ENCODE measurements at places on chromosomes 13 and 19. TPM values are rescaled to one million over a fixed set of nuclear protein-coding genes. Genes with fewer than 3 reads are reported as not detected.

GRCh38 chr13:111392486-111392885, 72.0 kb downstream of the TEX29 start:
- ATAC-seq = no peak

DNA sequence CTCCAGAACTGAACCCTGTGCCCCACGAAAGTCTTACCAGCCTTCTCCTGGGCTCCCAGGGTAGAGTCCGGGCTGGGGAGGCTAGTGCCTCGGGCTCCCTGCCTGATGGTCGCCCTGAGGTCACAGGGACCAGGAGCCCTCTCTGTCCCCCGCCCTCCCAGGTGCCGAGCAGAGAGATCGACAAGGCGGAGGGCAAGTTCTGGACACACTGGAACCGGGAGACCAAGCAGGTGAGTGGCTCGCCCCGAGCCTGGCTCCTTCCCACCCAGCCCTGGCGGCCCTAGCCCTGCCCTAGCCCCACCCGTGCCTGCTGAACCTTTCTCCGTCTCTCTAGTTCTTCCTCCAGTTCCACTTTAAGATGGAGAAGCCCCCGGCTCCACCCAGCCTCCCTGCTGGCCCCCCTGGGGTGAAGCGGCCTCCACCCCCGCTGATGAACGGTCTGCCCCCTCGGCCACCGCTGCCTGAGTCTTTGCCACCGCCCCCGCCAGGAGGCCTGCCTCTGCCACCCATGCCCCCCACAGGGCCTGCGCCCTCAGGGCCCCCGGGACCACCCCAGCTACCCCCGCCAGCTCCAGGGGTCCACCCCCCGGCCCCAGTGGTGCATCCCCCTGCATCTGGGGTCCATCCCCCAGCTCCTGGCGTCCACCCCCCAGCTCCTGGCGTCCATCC, 1.6 kb upstream of the AMH start:
- no peak for ATAC-seq

Gene FCER2
- not detected for total RNA-seq

Gene MUC16
- 2.7 TPM for total RNA-seq

DNA sequence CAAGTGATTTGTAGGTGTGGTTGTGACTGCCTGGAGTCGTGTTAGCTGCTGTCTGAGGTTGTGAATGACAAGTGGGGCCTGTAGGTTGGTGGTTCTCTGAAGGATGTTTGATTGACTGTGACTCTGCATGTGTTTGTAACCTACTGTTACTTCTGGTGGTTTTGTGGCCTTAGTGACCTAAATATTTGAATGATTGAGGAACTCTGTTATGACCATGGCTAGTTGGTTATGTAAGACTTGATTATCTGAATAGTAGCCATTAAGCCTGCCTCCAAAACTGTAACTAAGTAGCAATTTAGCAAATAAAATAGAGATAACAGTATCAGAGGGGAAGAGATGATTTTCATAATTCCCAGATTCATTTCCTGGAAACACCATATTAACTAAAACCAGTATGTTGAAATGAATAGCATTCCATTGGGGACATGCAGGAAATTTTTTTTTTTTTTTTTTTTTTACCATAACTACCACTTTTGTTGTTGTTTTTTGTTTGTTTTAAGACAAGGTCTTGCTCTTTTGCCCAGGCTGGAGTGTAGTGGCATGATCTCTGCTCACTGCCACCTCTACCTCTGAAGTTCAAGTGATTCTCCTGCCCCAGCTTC, 865 bp downstream of the ZNF382 start:
- no peak for ATAC-seq

Gene PTGER1
- 0.23 TPM for total RNA-seq

Gene CBY2
- total RNA-seq = not detected

- no peak for ATAC-seq
Measured at GRCh38 chr13:109870696-109871370, 84.5 kb upstream of the IRS2 start.

Gene SERPINE3
- 0.78 TPM for total RNA-seq

Gene KLK4
- total RNA-seq = not detected

DNA sequence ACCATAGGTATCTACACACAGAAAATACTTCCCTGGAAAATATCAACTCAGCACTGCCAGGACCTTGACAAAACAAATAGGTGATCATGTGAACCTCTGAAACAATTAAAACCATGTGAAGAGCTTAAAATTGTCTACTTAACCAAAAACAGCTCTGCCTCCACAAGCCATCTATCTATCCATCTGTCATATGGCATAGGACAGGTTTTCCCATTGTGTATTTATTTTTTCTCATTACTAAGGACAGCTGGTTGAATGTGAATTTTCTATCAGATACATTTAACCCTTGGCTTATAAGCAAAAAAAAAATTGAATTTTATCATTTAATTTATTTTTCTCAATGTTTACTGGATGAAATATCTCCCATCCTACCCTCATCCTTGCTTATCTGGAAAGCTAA, 279.5 kb downstream of the PCDH9 start:
- ATAC-seq = no peak

Gene C13orf46
- total RNA-seq = 0.31 TPM

DNA sequence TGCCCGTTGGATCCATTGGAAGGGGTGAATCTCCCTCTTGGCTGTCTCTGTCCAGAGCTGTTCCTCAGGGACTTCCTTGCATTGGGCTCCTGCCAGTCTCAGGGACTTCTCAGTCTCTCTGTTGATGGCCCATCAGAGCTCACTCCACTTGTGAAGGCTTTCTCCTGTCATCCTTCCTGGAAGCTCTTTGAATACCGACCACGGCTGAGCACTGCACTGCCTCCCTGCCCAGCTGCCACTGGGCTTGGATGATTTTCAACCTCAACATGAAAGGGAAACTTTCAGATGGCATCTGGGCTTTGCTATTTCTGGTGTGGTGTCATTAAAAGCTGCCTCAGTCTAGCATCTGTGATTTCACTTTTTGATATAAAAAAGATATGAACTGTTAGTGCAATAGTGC, 66.1 kb upstream of the ANKRD10 start:
- no peak for ATAC-seq

- ATAC-seq = no peak
Measured at GRCh38 chr13:48066310-48066989, 28.5 kb downstream of the MED4 start.

DNA sequence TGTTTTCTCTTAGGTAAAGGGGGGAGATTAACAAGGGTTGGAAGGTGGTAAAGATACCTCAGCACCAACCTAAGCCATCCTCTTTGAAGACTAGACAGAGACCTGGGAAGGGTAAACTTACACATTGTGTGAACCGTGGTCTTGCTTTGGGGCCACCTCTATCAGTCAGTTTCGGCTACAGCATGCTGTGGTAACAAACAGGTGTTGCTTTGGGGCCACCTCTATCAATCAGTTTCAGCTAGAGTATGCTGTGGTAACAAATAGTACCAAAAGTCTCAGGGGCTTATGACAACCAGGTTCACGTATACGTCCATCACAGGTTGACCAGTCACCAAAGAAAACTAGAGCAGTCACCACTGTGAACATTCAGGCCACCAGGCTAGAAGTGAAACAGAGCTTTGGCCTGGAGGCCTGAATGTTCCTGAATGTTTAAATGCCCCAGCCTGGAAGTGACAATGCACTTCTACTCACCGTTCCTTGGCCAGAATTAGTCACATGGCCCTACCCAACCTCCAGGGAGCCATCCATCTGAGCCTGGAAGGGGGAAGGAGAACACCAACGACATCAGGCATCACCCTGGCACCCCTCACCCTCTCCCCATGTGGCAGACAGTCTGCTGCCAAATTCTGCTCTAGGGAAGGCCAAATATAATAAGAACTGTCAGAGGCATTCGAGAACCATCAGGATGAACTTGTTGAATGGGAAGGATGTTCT, 3.8 kb downstream of the FXYD7 start:
- no peak for ATAC-seq

DNA sequence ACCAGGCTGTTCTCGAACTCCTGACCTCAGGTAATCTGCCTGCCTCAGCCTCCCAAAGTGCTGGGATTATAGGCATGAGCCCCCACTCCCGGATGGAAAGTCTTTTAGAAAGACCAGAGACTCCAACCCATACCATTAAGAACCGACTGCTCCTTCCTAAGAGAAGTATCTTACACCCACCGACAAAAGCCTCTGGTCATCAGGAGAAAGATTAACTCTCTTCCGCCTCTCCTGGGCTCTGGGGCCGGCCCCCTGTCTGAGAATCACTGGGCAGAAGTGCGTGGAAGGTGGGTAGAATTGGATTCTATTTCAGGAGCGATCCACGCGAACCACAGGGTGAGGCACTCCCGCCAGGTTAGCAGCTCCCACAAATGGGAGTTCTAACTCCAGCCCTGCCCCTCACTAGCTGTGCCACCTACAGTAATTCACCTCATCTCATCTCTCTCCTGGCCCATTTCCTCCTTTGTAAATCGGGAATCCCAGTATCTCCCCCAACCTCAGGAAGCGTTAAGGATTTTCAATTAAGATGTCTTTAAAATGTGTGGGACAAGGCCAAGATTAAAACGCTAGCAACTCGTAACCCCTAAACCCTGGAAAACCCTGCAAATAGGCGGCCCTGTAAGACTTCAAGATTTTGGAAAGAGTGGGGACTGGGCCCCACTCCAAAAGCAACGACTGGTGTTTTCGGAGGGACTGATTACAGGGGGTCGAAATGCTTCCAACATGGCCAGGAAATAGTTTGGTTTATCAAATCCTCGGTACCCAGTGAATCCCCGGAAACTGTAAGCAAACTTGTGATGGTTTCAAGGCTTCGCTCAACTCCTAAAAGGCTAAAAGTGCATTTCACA, 1.3 kb downstream of the HNRNPL start:
- no peak for ATAC-seq

DNA sequence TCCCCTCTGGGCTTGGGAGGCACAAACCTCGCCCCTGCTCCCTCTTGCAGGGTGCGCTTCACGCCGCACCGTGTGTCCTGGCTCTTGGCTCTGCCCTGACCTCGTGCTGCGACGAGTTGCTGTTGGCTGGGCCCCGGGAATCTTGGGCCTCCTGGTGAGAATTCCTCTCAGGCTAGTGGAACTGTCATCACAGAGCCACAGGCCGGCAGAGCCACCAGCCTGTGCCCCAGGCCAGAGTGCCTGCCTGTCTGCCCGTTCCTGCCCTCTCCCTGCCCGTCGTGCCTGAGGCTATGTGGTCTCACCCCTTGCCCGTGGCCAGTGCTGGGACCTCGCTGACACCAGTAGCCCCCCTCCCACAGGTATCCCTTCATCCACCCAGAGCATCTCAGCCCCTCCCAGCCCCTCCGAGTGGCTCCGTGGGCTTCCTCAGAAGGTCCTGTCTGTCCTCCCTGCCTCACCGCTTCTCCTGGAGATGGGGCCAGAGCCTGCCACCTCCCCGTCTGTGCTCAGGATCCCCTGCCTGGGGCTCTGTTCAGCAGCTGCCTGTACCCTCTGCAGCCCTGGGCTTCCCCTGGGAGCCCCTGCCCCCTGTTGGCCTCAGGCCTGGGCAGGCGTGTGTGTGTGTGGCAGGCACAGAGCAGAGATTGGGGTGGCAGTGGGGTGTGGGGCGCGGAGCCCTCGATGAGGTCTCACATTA, 13.3 kb downstream of the NDUFB7 start:
- ATAC-seq = no peak

GRCh38 chr19:49801401-49801888, 11.6 kb downstream of the FUZ start:
- ATAC-seq = no peak

GRCh38 chr13:43377149-43377548, 353.8 kb downstream of the DNAJC15 start:
- ATAC-seq = no peak

Gene RBM42
- 79.2 TPM for total RNA-seq

Gene NMRK2
- 7.3 TPM for total RNA-seq

DNA sequence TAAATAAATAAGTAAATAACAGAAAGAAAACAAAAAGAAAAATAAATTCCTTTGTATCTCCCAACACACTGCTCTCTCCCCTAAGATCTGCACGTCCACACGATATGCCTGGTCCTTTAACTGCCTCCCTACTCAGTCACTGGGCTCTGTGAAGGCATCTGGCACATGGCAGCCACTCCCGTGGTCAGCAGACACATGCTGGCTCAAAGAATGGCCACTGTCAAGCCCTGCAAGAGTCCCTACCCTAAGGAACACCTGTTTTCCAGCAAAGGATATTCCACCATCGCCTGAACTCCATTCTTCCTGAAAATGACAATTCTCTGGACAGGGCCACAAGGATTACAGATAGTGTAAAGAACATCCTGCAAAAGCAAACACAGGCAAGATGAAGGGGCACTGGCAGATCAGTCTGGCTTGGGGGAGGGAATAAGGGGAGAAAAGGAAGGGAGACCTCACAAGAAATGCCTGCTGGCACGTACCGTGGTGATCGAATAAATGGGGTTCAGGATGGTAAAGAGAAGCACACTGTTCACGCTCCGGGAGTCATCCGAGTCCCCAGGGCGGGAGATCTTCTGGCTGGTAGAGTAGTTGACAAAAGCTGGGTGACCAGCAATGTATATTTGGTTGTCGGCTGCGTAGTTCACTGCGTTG, 4.3 kb downstream of the HNRNPL start:
- no peak for ATAC-seq

GRCh38 chr13:113942591-113943103, 31.2 kb downstream of the C13orf46 start:
- no peak for ATAC-seq

DNA sequence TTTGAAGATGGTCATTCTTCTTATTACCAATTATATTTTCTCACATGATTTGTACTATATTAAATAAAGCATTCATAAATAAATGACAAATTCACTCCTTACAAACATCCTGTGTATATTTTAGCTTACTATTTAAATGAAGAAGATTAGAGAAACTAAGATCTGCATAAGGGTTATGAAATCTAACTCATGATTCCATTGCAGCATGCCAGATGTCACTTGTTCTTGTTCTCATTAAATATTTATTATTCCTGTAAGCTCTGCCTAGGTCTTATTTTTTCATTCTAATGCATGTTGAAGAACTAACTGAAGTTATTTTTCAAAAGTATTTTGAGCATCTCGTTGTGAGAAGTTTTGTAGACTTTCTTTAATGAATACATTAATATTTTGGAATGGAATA, 18.3 kb downstream of the NUP58 start:
- no peak for ATAC-seq

- peak; percentile 74 for ATAC-seq
Measured at GRCh38 chr19:35744430-35745327, 539 bp downstream of the U2AF1L4 start.

DNA sequence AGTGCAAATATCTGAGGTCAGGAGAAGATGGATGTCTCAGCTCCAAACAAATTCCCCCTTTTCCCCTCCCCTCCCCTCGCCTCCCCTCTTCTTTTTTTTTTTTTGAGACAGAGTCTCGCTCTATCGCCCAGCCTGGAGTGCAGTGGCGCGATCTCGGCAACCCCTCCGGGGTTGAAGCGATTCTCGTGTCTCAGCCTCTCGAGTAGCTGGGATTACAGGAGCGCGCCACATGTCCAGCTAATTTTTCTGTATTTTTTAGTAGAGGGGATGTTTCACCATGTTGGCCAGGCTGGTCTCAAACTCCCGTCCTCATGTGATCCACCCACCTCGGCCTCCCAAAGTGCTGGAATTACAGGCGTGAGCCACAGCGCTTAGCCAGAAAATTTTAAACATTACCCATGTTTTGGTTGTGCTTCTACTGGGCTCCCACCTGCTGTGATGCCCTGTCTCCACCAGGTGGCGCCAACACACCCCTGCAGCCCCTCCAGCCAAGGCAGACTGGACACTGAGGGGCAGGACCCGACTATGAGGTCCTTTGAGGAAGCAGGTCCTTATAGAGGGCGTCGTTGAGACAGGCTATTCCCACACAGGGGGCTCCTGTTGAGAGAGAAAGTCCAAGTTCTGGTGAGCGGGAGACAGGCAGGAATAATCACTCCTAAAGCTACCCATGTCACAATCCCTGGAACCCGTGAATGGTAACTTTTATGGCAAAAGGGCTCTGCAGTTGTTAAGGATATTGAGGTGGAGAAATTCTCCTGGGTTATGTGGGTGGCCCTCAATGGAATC, 6.3 kb downstream of the ERICH4 start:
- peak; percentile 89 for ATAC-seq

Gene TTC9B
- not detected for total RNA-seq

GRCh38 chr13:111614613-111615012, 294.2 kb downstream of the TEX29 start:
- no peak for ATAC-seq

Measured in gastroesophageal sphincter (tissue), 4 donors.